ENCODE measurements at places on chromosomes 3 and 15. TPM values are rescaled to one million over a fixed set of nuclear protein-coding genes. Genes with fewer than 3 reads are reported as not detected.

DNA sequence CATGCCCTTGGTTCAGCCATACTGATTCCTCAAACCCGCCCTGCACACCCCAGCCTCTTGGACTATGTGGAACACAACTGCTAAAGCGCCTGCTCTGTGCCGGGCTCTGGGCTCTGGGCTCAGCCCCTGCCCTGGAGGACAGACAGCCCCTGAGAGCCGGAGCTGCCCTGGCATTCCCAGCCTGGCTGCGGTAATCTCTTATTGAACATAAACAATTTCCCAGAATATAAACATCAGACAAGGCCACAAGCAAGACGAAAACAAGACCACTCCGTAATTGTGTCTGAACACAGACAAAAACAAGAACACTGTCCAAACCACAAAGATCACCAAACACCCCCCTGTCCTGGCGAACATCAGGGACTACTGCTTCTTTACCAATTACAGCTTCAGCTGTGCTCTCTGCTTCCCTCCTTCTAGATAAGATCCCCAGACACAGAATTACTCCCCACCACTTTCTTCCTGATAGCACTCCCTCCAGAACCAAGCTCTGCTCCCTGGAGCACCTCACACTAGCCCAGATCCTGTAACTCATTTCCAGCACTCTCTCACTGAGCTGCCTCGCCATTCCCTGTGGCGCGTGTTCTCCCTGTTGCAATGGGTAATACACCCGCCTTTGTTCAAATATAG, 57.1 kb upstream of the TLE3 start:
- H3K4me1 ChIP-seq, result no peaks in the 10 kb centered on the region
- no peaks in the 10 kb centered on the region for H3K36me3 ChIP-seq
- peak overlapping the region; percentile 85 for H3K27ac ChIP-seq
- no peak overlapping the region for H3K4me3 ChIP-seq

- no peaks in the 10 kb centered on the region for H3K36me3 ChIP-seq
- no peak for DNase-seq
- no peak overlapping the region for H3K27ac ChIP-seq
- no peaks in the 10 kb centered on the region for H3K4me1 ChIP-seq
- H3K27me3 ChIP-seq, result no peaks in the 10 kb centered on the region
Observed at GRCh38 chr15:66154581-66154980, 99.0 kb downstream of the MEGF11 start.

- H3K4me1 ChIP-seq, result no peaks in the 10 kb centered on the region
- H3K27me3 ChIP-seq, result no peaks in the 10 kb centered on the region
- no peaks in the 10 kb centered on the region for H3K36me3 ChIP-seq
- no peak overlapping the region for H3K4me3 ChIP-seq
- no peak overlapping the region for H3K27ac ChIP-seq
- no peak for DNase-seq
Observed at GRCh38 chr3:156334841-156335545, 214.6 kb downstream of the KCNAB1 start.

GRCh38 chr15:35244227-35244626, 159.1 kb upstream of the NANOGP8 start:
- DNase-seq, result no peak
- no peaks in the 10 kb centered on the region for H3K27me3 ChIP-seq
- no peaks in the 10 kb centered on the region for H3K4me1 ChIP-seq
- no peak overlapping the region for H3K27ac ChIP-seq
- H3K36me3 ChIP-seq, result no peaks in the 10 kb centered on the region
- H3K4me3 ChIP-seq, result no peak overlapping the region

DNA sequence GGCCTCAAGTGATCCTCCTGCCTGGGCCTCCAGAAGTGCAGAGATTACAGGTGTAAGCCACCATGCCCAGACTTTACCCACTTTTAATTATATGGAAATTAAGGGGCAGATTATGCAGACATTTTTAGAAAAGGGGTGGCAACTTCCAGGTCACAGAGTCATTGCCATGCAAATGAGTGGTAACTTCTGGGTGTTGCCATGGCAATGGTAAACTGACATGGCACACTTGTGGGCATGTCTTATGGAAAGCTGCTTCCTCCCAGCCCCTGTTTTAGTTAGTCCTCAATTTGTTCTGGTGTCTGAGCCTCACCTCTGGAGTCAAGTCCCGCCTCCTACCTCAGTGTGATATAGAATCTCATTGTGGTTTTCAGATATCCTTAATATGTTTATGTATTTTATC, 49.7 kb downstream of the PCNP start:
- H3K4me3 ChIP-seq, result no peak overlapping the region
- no peaks in the 10 kb centered on the region for H3K4me1 ChIP-seq
- H3K27me3 ChIP-seq, result no peaks in the 10 kb centered on the region
- DNase-seq, result no peak
- H3K36me3 ChIP-seq, result no peaks in the 10 kb centered on the region
- H3K27ac ChIP-seq, result no peak overlapping the region

DNA sequence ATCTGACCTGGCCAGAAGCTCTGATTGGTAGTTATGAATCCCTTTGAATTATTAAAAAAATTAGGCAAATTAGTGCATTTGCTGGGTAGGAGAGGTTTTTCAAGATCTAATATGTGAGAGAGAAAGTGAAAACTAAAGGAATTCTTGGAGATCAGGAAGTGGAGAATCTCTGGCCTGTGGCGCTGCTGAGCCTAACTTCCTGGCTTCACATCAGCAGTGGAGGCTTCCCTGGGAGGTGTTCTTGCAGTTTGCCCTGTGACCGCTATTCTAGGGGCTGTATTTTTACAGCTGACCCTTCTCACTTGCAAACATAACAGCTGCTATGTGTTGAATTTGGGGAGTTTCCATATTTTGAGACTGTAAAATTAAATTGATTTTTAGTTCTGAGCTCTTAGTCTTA, 166.4 kb downstream of the ATG7 start:
- no peaks in the 10 kb centered on the region for H3K27me3 ChIP-seq
- H3K27ac ChIP-seq, result no peak overlapping the region
- H3K4me3 ChIP-seq, result no peak overlapping the region
- DNase-seq, result no peak
- H3K4me1 ChIP-seq, result no peaks in the 10 kb centered on the region

GRCh38 chr3:128727996-128728395, 2.0 kb downstream of the RAB7A start:
- H3K36me3 ChIP-seq, result no peaks in the 10 kb centered on the region
- DNase-seq, result no peak
- H3K27ac ChIP-seq, result no peak overlapping the region
- no peak overlapping the region for H3K4me3 ChIP-seq

- no peak overlapping the region for H3K4me3 ChIP-seq
- H3K27me3 ChIP-seq, result no peaks in the 10 kb centered on the region
- no peaks in the 10 kb centered on the region for H3K4me1 ChIP-seq
Observed at GRCh38 chr15:67062369-67062985, 2.9 kb upstream of the SMAD3 start.

- H3K27me3 ChIP-seq, result no peaks in the 10 kb centered on the region
- H3K36me3 ChIP-seq, result no peaks in the 10 kb centered on the region
- DNase-seq, result no peak
- H3K4me3 ChIP-seq, result peak overlapping the region; percentile 46
- H3K27ac ChIP-seq, result peak overlapping the region; percentile 68
Observed at GRCh38 chr3:115100806-115101205, 46.3 kb downstream of the ZBTB20 start.

DNA sequence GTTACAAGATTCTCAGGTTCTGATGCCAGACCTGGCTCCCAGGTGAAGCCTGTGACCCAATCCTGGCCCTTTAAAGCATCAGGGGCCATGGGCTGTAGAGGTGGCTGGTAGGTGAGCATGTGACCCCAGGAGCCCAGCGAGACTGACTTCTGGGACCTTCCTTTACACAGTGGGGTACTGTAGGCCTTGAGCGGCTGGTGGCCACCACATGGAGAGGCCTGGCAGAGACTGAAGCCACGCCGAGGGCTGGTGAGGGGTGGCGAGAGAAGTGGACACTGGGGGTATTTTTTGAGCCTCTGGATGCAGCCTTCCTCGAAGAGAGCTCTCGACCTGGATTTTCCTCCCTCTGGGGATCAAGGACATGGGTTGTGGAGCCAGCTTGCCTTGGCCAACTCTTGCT, 71.2 kb upstream of the ITGA11 start:
- H3K27ac ChIP-seq, result no peak overlapping the region
- H3K4me3 ChIP-seq, result no peak overlapping the region
- no peaks in the 10 kb centered on the region for H3K36me3 ChIP-seq
- no peaks in the 10 kb centered on the region for H3K27me3 ChIP-seq
- no peak for DNase-seq
- no peaks in the 10 kb centered on the region for H3K4me1 ChIP-seq

GRCh38 chr3:28210968-28211713, 30.3 kb upstream of the CMC1 start:
- no peaks in the 10 kb centered on the region for H3K36me3 ChIP-seq
- no peak overlapping the region for H3K27ac ChIP-seq
- no peak for DNase-seq
- no peaks in the 10 kb centered on the region for H3K27me3 ChIP-seq

DNA sequence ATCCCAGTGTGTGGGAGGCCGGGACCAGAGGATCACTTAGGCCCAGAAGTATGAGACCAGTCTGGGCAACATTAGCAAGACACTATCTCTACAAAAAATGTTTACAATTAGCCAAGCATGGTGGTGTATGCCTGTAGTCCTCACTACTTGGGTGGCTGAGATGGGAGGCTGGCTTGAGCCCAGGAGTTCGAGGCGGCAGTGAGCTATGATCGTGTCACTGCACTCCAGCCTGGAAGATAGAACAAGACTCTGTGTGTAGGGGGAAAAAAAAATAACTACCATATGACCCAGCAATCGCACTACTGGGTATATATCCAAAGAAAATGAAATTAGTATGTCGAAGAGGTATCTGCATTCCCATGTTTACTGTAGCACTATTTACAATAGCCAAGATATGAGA, 22.6 kb downstream of the RYK start:
- no peaks in the 10 kb centered on the region for H3K36me3 ChIP-seq
- H3K27ac ChIP-seq, result no peak overlapping the region
- H3K4me3 ChIP-seq, result no peak overlapping the region
- no peaks in the 10 kb centered on the region for H3K27me3 ChIP-seq
- DNase-seq, result no peak
- H3K4me1 ChIP-seq, result no peaks in the 10 kb centered on the region

Gene RAB43
- total RNA-seq, result 10.7 TPM

Gene DGKG
- total RNA-seq, result 5.1 TPM

GRCh38 chr3:186895406-186895805, 34.9 kb upstream of the ST6GAL1 start:
- no peaks in the 10 kb centered on the region for H3K36me3 ChIP-seq
- H3K27me3 ChIP-seq, result no peaks in the 10 kb centered on the region
- DNase-seq, result no peak
- no peak overlapping the region for H3K27ac ChIP-seq
- no peaks in the 10 kb centered on the region for H3K4me1 ChIP-seq

DNA sequence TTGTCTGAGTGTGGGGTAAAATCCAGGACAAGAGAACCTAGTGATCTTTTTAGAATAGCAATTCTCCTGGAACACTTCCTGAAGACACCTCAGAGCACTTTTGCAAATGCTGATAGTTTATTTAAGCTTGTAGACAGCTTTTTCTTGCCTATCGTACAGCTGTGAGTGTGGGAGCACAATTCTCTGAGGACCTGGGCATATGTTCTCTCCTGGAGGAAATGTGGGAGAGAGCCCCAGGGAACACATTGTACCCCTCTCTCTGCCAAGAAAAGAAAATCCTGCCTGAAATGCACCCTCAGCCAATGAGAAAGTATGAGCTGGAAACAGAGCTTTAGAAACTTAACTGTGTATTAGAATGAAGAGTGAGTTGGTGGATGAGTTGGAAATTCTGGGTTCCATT, 308.3 kb upstream of the SEMA6D start:
- DNase-seq, result no peak
- no peak overlapping the region for H3K27ac ChIP-seq
- no peak overlapping the region for H3K4me3 ChIP-seq
- no peaks in the 10 kb centered on the region for H3K36me3 ChIP-seq
- no peaks in the 10 kb centered on the region for H3K27me3 ChIP-seq
- no peaks in the 10 kb centered on the region for H3K4me1 ChIP-seq

GRCh38 chr15:78810362-78811123, 721 bp downstream of the ADAMTS7 start:
- H3K27ac ChIP-seq, result peak overlapping the region; percentile 83
- peak overlapping the region; percentile 49 for H3K4me3 ChIP-seq
- peak; percentile 64 for DNase-seq
- no peaks in the 10 kb centered on the region for H3K4me1 ChIP-seq
- no peaks in the 10 kb centered on the region for H3K27me3 ChIP-seq

DNA sequence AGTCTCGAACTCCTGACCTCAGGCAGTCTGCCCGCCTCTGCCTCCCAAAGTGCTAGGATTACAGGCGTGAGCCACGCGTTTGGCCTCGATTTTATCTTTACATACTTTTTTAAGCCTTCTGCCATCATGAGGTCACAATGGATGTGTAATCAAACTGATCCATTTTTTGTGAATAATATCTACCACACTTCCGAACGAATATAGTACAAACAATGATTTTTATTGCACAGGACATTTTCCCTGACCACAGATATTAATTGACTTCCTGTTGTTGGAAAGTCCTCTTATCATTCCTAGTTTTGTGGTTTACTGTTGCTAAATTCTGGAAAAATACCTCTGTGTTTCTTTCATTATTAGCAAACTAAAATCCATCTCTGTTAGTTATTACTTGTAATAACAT, 68.9 kb downstream of the MINDY2 start:
- no peaks in the 10 kb centered on the region for H3K4me1 ChIP-seq
- H3K27ac ChIP-seq, result no peak overlapping the region
- no peaks in the 10 kb centered on the region for H3K27me3 ChIP-seq
- no peaks in the 10 kb centered on the region for H3K36me3 ChIP-seq
- DNase-seq, result no peak
- no peak overlapping the region for H3K4me3 ChIP-seq

- no peak overlapping the region for H3K4me3 ChIP-seq
- H3K36me3 ChIP-seq, result no peaks in the 10 kb centered on the region
- H3K4me1 ChIP-seq, result no peaks in the 10 kb centered on the region
- DNase-seq, result no peak
- H3K27me3 ChIP-seq, result no peaks in the 10 kb centered on the region
Observed at GRCh38 chr3:9615003-9615628, 34.2 kb upstream of the MTMR14 start.

Gene STRC
- total RNA-seq, result not detected

GRCh38 chr3:112043621-112044201, 9.2 kb downstream of the TMPRSS7 start:
- DNase-seq, result peak; percentile 57
- H3K27ac ChIP-seq, result no peak overlapping the region
- no peaks in the 10 kb centered on the region for H3K4me1 ChIP-seq
- H3K36me3 ChIP-seq, result no peaks in the 10 kb centered on the region
- H3K27me3 ChIP-seq, result no peaks in the 10 kb centered on the region

Gene C3orf22
- not detected for total RNA-seq

Data from Peyer's patch (tissue), 4 donors.